CD4-positive, alpha-beta T cell treated with Interleukin-1 beta for 1 hour (primary cell): ENCODE measurements at places on chromosomes 16 and 17.

- no peak for DNase-seq
These were observed 27.3 kb upstream of the RNPS1 start for GRCh38 chr16:2295056-2295798.

- DNase-seq: no peak
These were observed 238.7 kb downstream of the FOXL1 start for GRCh38 chr16:86816930-86817625.

GRCh38 chr16:54193665-54194333, 92.8 kb downstream of the IRX3 start:
- DNase-seq: peak; percentile 8

GRCh38 chr17:76271669-76272540, 6.8 kb downstream of the UBALD2 start:
- DNase-seq: peak; percentile 89

- no peak for DNase-seq
These were observed 9.6 kb upstream of the SHISA9 start for GRCh38 chr16:12891836-12892235.
